Mesothelial cell of epicardium (in vitro differentiated cells): ENCODE measurements at places on chromosomes 3 and 15.

DNA sequence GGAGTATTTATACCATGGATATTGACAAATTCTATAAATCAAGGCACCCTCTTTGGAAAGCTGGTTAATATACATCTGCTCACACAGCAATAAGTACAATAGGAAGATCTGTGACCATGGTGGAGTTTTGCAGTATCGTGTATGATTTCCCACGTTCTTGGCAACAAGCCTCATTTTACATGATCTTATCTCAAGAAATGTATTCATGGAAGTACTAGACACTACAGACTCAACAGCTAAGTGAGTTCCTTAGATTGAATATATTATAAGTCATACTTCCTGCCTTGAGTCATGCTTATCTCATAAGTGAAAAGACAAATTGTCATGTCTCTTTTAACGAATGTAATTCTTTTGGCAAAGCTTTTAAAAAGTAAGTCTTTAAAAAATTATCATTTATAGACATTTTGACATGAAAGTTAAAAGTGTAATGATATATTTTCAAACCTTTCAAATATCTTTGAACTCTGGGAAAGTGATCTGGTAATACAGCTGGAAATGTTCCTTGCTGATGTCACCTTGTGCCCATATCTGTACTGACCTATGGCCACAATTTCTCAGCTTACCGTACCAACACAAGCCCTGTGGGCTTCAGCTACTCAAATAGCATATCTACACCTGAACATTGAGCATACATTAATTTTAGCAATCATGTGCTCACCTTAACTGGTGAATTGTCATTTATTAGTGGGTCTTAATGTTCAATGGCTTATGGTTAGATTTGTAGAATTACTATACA lies 130.3 kb upstream of the TMC3 start:
- DNase-seq, result no peak

- no peak for DNase-seq
These were observed 225.8 kb upstream of the UMPS start for GRCh38 chr3:124504332-124505059.

DNA sequence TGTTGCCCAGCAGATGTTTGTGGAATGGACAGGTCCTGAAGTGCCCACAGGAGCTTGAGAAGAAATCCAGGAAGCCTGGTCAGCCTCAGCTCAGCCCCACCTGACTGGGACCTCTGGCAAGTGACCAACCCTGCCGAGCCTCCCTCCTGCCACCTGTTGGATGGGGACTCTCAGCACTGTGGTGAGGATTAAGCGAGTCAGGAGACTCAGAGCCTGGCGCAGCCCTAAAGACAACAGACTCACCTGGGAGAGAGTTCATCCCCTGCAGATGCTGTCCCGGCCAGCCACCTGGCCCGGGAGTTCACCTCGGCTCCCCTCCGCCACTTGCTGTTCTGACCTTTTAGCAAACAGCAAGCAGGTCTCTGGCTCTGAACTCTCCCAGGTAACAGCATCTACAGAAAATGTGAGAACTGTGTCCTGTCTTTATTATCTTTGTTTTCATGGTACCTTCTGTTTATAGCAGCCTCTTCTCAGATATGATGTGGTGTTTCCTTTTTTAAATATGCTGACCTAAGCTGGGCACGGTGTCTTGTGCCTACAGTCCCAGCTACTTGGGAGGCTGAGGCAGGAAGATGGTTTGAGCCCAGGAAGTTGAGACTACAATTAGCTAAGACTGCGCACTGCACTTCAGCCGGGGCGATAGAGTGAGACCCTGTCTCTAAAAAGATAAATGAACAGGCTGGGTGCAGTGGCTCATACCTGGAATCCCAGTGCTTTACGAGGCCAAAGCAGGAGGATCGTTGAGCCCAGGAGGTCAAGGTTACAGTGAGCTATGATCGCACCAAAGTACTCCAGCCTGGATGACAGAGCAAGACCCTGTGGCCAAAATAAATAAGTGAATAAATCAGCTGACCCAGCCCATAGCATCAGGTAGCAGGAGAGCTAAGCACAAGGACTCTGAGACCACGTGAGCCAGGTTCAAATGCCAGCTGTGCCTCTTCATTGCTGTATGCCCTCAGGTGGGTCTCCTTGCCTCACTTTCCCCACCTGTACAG lies 32.4 kb upstream of the SLC6A6 start:
- no peak for DNase-seq

GRCh38 chr3:177447938-177448337 lies 250.7 kb upstream of the TBL1XR1 start:
- DNase-seq, result no peak

GRCh38 chr3:78337801-78338211 lies 1297.9 kb downstream of the ROBO2 start:
- DNase-seq, result no peak

DNA sequence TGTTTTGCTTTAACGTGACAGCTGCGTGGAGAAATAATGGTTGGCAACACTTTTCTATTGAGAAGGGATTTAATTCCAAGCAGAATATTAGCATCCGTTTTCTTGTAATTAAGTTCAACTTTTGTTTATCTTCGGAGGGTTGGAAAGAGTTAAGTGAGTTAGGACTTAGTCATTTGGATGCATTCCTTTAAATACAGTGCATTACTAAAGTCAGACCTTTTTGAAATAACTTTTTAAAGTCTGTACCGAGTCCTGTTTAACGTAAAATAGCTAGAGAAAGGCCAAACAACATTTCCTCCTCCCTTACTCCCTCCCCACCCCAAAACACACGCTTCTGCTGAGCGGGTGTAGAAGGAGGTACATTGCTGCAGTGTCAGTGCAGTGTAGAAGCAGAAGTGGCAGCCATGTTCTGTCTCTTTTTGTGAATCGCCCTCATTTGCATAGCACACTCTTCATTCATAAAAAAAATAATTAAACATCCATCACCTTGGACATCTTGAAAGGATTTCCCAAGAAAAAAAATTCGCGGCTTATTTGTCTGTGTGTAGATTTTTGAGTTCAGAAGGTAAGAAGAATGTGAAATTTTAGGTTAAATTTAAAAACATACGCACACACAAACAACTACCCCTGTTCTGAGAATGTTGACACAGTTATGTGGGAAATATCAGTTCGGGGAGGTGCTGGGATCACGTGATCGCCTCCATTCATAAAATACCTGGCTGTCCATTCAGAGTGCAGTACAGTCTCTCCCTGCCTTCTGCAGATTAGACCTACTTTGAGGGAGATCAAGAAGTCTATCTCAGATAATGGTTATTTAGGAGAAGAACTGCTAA lies 1.6 kb downstream of the SPRED1 start:
- DNase-seq, result no peak

GRCh38 chr15:26201177-26201858 lies 338.2 kb upstream of the ATP10A start:
- DNase-seq, result no peak

DNA sequence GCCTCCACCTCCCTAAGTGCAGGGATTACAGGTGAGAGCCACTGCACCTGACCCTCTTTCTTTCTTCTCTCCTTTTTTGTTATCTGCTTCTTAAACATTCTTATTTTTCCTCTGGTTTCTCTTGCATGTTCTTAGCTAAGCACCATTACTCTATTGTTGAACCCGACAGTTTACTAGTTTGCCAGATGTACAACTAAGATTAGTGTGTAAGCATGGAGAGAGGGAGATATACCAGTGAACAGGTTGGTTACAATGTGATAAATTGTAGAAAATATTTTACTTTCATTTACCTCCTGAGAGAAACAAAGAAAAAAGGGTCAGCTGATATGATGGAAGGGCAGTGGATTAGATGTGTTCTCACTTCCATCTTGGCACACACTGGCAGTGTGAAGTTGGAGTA lies 4.9 kb downstream of the HAUS2 start:
- DNase-seq, result no peak

DNA sequence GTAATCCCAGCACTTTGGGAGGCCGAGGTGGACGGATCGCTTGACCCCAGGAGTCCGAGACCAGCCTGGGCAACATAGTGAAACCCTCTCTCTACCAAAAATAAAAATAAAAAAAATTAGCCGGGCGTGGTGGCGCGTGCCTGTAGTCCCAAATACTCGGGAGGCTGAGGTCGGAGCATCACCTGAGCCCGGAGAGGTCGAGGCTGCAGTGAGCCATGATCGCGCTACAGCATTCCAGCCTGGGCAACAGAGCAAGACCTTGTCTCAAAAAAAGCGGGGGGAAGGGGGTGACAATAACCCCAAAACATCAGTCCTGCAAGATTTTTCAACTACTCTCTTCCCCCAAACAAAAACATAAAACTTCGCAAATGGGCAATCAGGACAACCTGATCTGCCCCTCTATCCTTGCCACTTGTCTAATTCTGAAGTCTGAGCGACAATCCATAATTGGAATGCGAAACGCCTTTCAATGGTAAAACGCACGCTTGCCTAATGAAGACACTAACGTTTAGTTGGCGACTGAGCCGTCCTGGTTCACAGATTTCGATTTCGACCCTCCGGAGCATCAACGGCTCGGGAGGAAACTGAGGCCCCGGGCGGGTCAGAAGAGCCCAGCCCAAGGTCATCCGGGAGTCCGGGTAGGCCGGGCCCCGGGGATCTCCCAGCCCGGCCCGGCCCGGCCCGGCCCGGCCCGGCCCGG lies 868 bp downstream of the BTBD1 start:
- DNase-seq, result no peak

- no peak for DNase-seq
These were observed 10.8 kb downstream of the ASB14 start for GRCh38 chr3:57281715-57282114.

- no peak for DNase-seq
These were observed 2.6 kb downstream of the GCNT3 start for GRCh38 chr15:59614153-59614552.

- DNase-seq, result no peak
These were observed 1.1 kb upstream of the SCAMP5 start for GRCh38 chr15:74994236-74994635.

DNA sequence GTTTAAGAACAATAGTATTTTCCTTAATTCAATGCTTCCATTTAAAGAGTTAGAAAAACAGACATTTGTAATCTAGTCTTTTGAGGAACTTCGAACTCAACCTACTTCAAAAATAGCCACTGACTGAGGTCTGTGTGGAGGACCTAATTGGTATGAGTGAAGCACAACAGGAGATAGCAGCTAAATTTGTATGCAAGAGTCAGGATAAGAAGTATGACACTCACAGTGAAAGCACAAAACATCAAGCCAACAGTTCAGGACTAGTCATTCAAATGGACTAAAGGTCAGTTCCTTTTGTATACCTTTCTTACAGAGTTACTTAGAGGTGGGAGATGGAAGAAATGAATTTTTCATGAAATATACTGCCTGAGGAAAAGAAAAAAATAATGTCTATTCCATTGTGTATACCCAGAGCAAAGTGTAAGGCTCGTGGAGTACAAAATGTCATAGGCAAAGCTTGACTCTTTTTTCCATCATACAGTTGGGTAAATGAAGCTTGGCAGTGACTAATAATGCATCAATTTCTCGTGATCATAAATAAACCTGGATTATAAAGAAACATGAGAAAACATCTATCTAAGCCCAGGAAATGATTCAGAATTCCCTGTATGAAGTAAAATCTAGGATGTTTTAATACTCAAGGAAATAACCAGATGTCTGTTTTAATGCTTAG lies 1005.2 kb upstream of the CADM2 start:
- no peak for DNase-seq

GRCh38 chr3:140863580-140864009 lies 78.0 kb upstream of the SLC25A36 start:
- DNase-seq, result peak; percentile 66

DNA sequence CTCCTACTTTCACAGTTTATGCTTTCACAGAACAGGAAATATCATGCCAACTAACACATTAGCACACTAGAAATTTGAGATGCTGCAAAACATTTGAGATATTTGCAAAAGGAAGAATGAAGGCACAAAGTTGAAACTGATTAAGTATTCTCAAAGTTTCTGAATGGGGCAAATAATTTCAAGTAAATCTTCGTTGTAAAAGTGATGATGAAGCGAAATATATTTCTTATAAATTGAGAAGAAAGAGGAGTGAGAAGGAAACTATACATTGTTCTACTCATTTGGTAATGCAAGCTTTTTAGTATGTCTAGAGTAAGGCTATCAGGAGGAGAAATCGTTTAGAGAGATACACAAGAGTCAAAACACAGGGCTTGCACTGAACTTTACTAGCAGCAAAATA lies 24.3 kb upstream of the LSAMP start:
- DNase-seq, result no peak

GRCh38 chr15:101391981-101392640 lies 97.1 kb upstream of the SNRPA1 start:
- DNase-seq, result no peak

- DNase-seq, result no peak
These were observed 68.0 kb upstream of the TRPM1 start for GRCh38 chr15:31169558-31169957.

DNA sequence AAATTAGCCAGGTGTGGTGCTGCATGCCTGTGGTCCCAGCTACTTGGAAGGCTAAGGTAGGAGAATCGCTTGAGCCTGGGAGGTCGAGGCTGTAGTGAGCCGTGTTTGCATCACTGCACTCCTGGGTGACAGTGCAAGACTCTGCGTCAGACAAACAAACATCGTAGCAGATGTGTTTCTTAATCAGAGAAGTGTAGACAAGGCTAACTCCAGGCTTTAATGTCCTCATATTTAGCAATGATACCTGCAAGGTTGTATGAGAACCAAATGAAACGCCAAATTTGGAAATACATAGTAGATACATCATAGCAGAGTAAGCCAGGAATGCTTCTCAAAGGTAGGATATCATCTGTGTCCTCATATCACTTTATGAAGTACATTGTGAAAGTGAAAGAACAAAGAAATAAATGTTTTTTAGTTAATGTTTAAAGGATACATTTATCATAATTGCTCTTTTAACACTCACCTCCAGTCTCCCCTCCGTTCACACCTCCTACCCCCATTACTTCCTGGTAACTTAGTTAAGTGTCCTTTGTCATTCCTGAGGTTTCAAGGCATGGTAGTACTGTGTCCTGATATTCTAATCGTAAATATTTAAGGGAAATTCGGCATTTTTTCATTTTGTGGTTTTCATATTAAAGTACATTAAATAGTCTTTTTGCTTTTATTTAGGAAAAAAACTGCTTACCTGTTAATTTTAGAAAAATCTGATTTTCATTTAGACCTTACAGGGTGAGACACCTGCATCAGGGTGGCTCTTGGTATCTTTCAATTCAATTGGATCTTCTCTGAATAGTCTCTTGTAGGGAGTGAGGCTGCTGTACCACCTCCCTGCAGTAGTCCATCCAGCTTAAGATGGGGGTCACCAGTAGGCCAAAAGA lies 96.1 kb downstream of the OPA1 start:
- no peak for DNase-seq
